ENCODE measurements at places on chromosomes 2 and 18.

GRCh38 chr2:172937884-172938712 lies 137.5 kb upstream of the MAP3K20 start:
- no peak for DNase-seq

- DNase-seq = no peak
Observed at GRCh38 chr18:22282311-22283115, 113.1 kb downstream of the GATA6 start.

DNA sequence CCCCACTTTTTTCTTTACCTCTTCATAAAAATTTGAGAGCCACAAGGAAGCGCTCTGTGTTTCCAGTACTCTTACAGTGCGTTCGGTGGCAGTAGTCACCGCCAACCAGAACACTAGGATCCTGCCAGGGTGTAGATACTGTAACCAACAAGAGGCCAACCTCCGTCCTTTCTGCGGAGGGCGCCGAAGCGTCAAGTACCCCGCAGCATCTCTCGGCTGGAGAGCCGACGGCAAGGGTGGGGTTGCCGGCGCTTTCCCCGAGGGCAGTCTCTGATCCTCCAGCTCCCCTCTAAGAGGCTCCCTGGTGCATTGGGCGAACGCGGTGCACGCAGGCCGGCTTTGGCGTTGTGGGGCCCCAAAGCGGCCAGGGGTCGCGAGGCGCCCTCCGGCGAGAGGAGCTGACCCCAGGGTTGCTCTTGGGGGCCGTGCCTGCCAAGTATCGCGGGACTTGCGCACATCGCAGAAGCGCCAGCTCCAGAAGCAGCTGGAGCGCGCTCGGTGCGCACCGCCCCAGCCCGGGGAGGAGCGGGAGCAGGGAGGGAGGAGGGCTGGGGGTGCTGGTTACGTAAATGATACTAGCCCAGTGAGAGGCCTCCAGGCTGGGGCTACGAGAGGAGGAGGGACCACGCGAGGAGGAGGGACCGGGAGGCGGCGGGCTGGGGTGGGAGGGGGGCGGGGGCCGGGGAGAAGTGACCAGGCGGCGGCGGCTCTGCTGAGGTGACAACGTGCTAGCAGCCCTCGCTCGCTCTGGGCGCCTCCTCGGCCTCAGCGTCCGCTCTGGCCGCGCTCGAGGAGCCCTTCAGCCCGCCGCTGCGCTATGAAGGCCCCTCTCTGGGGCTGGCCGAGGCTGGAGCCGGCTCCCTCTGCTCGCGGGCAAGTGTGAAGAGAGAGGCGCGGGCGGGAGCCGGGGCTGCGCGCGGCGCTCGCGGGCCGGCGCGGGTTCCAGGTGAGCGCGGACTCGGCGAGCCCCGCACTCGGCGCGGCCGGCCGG lies at the start of gene GALNT13:
Gene GALNT13 (plus strand): TSS at position 692 of the 991 bp plus-strand sequence.
- no peak for DNase-seq

GRCh38 chr2:232485757-232486557 lies 1.7 kb downstream of the ECEL1 start:
- DNase-seq = no peak

DNA sequence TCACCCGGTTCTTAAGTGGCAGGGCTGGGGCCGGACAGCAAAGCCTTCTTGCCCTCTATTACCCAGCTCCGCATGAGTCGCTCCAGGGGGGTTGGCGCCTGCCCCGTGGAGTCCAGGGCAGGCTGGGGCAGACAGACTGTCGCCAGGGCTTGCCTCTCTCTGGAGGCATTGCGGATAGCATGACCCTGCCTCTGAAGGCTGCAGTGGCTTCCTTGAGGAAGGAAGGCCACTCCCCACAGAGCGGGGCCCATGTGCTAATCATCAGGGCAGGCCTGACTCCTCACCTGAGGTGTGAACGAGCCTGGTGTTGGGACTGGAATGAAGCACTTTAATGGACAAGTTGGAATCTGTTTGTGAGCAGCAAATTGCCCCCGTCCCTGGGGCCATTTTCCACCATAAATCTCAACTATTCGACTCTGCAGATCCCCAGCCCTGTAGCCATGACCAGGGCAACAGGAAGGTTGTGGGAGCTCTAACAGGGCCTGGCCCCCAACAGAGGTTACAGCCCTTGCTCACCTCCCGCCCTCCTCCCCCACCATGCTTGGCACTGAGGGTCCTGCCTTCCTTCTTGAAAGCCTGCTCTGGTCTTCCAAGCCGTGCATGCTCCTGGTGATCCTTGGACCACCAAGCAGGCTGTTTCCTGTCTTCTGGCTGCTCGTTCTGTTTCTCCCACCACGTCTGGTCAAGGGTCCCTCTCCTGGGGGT lies 144.9 kb upstream of the HAAO start:
- no peak for DNase-seq

- DNase-seq = no peak
Observed at GRCh38 chr2:29223851-29224692, 108.9 kb downstream of the CLIP4 start.

DNA sequence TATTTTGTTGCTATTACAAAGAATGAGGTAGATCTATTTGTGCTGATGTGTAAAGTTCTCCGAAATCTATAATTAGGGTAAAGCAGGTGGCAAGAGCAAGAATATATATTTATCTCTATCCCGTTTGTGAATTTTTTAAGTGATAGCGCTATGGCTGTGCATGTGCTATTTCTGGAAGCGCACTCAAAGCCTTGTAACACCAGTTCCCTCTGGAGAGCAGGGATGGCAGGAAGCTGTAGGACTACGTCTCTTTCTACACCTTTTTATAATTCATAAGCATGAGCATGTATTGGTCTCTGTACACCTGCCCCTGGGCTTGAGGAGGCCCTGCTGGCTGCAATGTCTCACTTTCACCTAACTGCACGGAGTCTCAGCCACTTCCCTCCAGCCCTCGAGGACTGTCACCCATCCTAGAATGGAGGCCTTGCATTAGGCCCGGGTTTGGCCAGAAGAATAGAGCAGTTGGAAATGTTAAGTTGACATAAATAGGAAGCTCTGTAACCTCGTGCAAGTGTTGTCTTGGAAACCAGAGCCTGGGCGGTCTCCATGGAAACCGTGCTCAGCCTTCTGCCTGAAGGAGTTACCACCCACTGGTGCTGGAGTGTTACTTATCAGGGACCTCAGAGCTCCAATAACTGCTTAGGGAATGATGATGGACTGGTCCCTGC lies 20.9 kb downstream of the ITM2C start:
- no peak for DNase-seq

DNA sequence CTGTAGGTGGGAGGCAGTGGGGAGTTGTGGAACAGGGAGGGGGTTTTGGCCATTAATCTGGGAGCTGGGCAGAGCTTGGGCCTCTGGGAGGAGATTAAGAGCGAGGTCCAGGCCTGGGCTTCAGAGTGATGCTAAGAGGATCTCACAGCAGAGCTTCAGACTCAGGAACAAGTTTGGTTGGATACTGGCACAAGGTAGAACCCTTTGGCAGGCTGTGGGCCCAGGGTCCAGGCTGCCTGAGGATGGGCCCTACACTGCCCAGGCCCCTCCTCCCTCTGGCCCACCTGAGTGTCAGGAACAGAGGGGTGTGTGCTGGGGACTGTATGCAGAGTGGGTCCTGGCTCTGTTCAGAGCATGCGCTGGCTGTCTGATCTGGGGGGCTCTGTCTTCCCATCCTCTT lies 334.9 kb downstream of the CYP26B1 start:
- DNase-seq = no peak

DNA sequence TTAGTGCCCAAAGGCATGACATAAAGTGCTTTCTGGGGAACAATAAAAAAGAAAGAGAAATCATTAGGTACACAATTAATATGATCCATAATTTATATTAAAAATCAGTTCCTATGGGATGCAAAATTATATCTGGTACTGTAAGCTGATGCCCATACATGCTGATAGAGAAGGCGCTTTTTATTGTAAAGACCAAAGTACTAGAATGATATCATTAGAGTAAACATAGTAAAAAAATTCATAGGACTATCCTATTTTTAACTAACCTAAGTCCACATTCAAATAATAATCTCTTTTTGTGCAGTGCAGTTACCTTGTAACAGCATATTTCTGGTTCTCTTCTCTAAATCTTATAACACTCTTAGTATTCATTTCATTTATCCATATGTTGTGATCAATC lies 252.2 kb downstream of the ASXL3 start:
- DNase-seq = no peak

- DNase-seq = no peak
Observed at GRCh38 chr2:158079672-158080071, 22.0 kb upstream of the UPP2 start.

- DNase-seq = no peak
Observed at GRCh38 chr2:126856403-126856802, 42.3 kb upstream of the TEX51 start.

GRCh38 chr2:194559964-194560363 lies 1097.1 kb upstream of the SLC39A10 start:
- DNase-seq = no peak

GRCh38 chr2:85547089-85547858 lies 8.3 kb downstream of the MAT2A start:
- no peak for DNase-seq

DNA sequence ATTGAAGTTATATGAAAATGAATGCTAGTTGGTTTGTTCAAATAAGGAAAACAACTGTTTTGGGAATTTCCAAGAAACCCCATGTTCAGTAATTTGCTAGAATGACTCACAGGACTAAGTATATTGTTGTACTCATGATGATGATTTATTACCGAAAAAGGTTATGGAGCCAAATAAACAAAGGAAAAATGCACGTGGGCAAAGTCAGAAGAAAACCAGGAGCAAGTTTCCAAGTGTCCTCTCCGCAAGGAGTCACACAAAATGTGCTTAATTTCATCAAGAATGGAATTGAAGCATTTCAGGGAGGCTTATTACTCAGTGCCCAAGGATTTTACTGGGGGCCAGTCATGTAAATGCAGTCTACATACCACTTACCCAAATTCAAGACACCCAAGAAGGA lies 1652.4 kb upstream of the TMEFF2 start:
- DNase-seq = no peak

DNA sequence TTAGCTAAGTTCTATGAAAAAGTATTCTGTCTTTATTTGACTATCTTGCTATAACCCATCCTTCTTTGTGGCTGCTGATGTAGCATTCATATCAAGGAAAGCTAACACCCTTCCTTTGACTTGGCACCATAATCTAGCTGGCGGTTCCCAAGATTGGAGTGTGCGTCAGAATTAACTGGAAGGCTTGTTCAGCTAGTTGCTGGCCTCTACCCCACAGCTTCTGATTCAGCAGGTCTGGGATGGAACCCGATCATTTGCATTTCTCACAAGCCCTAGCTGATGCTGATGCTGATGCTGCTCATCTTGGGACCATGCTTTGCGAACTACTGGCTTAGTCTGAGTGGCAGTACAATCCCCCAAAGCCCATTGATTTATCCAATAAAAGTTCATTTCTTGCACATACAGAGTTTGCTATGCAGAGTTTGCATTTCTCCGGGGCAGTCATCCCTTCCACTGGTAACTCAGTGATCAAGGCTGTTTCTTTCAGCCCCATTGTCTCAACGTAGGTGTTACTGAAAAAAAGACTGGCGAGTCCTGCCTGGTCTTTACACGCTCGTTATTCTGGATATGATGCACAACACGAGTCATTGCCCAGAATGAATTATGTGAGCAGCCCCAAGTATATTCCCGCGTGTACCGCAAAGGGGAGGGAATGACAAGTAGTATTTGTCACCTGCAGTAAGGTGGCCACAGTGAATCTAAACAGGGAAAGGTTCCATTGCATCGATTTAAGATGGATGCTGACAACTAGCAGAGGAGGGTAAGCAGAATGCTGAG lies 96.5 kb downstream of the ZNF532 start:
- DNase-seq = no peak

DNA sequence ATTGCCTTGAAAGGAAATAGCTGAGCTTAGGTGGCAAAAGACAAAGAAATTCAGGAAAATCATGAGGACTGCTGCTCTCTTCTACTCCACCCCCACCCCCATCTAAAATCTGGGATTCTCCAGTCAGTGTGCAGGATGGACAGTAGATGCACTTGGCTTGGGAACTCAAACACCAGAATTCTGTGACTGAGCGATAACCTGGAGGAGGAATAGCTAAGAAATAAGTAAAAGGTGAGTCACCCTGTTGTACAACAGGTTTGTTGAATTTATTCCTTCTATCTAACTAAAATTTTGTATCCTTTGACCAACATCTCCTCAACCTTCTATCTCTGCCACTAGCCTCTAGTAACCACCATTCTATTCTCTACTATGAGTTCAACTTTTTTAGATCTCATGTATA lies 1029.9 kb upstream of the ACVR2A start:
- no peak for DNase-seq

GRCh38 chr2:86661333-86661732 lies 37.7 kb upstream of the RNF103 start:
- no peak for DNase-seq

GRCh38 chr2:65015731-65016130 lies 26.5 kb downstream of the SLC1A4 start:
- no peak for DNase-seq

DNA sequence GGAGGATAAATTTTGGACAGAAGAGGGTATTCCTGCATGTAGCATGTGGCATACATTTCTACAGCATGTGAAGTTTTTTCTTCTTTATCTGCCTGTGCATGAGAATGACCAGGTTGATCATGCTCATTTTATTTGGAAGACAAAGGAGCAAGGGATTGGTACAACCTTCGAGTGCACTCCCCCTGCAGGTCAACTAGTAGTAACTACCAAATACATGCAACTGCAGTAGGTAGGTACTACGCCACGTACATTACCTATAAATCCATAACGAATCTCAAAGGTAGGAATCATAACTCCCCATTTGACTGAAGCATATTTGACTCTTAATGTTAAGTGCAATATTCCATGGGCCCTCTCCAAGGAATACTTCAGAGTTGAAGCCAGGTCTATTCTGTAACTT lies 763.9 kb downstream of the TSN start:
- no peak for DNase-seq

DNA sequence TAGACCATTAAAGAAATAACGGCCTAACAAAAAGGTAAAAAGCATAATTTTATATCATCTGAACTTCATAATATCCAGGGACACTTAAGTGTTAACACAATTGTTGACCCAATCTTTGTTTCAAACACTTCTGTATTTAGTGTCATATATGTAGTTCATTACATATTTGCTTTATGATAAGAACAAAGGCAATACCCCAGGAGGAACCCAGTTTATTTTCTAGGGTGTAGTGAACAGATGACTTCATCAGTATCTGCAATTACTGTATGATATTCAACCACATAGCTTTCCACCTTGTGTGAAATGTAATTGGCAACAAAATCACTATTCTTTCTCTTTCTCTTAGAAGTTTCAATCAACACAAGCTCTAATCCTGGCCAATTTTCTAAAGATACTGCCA lies 177.8 kb downstream of the SLC39A10 start:
- DNase-seq = no peak

DNA sequence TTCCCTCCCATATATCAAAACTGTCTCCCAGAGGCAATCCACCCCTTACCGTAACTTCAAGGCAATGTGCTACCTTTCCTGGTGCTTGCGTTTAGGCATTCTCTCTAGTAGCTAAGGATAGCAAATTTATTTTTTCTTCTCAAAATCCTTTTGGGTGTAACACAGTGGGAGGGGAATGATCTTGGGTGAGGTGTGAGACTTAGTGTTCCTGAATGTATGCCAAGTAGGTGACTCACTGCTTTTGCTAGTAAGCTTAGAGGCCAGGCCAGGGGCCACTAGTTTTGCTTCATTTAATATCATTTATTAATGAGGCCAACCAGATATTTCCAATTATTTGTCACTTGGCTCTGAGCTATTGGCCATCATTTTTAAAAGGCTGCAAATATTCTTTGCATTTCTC lies 135.5 kb downstream of the NAPG start:
- DNase-seq = no peak

- DNase-seq = no peak
Observed at GRCh38 chr2:136295168-136295567, 177.2 kb upstream of the CXCR4 start.

All from stimulated activated CD4-positive, alpha-beta T cell treated with anti-CD3 and anti-CD28 coated beads, Interleukin-4, amount 100 ng/mL, for 24 hours (primary cell).